ENCODE measurements at places on chromosomes 12 and 14.

DNA sequence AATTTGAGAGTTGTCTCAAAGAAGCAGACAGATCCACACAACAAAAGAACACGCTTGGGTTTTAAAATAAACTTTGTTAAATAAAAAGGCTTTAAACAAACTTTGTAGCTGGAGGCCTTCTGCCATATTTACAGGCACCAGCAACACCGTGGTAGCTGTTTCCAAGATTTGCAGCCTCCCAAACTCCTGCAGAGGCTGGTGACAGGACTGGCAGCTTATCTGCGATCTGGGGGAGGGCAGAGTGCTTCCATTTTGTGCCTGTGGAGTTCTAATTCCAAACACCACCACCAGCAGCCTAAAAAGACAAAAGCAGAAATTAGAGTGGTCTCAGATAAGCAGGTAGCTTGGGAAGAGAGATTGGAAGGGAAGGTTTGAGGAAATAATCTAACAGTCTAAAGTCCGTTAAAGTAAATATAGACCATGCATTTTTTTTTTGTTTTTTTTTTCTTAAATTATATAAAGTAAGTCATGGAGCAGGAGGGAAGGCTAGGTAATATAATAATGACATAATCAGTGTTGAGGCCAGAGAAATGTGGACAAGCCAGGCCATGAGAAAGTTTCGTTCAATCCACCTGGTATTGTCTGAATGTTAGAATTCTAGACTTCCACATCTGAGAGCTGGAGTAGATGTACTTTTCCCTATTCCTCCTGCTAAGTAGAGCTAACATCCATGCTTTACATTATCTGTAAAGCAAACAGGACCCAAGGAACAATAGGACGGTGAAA lies 69.6 kb upstream of the TMEM132D start:
- no peak for DNase-seq

- no peak for DNase-seq
Measured at GRCh38 chr14:20262642-20263128, 23.6 kb downstream of the OR11H4 start.

DNA sequence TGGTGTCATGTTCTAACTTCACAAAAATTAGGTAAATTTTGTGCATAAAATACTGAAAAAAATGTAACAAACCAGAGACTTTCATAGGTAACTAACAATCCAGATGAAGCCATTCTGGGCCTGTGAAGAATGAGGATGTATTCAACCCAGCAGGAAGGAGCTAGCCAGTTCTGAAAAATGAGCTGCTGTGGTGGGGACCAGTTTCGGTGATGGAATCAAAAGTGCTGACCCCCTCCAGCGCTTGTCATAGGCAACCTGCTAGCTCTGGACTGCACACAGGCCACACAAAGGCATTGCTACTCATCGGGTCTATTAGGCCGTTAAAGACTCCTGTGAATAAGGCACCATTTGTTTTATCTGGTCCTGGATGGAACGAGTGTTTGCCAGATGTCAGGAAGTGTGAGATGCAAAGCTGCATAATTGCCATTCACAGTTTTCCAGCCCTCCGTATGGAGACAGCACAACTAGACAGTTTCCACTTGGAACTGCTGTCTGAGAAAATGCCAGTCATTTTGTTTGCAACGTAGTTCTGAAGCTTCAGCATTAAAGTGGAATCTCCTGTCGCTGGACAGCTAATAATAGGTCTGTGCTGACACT lies 3.3 kb upstream of the RIMBP2 start:
- no peak for DNase-seq

GRCh38 chr14:71133296-71133695 lies 226.0 kb downstream of the PCNX1 start:
- DNase-seq = no peak

GRCh38 chr14:32620303-32620702 lies 291.2 kb downstream of the AKAP6 start:
- DNase-seq = no peak

DNA sequence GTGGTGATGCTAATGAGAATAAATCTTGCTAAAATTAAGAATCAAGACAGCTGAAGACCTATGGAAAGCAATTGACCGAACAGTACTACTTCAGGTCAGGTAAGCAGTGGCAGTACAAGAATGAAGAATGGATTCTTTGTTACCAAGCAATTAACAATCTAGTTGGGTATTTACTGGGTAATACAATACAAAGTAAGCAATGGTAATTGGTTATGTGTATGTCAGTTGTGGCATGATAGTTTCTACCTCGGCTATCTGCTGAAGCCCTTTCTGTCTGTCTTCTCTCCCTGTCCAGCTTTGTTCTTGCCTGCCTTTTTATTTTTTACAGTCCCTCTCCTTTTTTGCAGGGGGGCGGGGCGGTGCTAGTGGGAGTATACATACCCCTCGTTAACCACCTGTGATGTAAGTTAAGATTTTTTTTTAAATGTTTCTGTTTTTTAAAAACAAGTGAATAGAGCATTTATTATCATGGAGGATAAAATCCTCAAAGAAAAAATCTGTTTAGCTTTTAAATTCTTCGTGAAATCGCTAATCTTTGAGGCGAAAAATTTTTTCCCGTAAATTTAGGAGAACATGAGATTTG lies 75.9 kb downstream of the RCOR1 start:
- DNase-seq = no peak

DNA sequence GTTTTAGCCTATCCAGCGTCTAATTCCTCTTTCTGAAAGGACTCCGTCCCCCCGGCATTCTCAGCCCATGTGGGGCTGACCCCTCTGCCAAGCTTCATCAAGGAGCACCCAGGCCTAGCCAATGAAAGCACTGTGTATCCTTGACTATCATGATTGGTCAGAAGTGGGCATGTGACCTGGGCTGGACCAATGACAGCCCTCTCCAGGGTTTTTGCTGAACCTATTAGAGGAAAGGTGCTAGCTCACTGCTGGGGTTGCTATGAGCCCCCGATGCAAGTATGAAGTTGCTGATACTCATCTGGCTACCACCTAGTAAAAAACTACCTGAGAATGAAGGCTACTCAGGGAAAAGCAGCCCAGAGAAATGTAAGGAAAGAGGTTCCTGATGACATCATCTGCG lies 68.1 kb downstream of the LRRC74A start:
- no peak for DNase-seq

GRCh38 chr12:12442548-12443071 lies 85.7 kb downstream of the BORCS5 start:
- no peak for DNase-seq

GRCh38 chr12:11861155-11861863 lies 209.4 kb upstream of the BCL2L14 start:
- DNase-seq = no peak

- DNase-seq = no peak
Measured at GRCh38 chr12:88237954-88238353, 95.8 kb downstream of the TMTC3 start.

DNA sequence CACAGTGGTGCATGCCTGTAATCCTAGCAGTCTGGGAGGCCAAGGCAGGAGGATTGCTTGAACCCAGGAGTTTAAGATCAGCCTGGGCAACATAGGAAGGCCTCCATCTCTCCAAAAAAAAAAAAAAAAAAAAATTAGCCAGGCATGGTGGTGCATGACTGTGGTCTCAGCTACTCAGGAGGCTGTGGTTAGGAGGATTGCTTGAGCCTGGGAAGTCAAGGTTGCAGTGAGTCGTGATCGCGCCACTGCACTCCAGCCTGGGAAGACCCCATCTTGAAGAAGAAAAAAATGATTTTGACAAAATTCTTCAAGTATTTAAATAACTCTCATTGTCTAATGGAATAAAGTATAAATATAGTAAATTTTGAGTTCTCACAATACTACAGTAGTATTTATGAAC lies 219.2 kb upstream of the SSTR1 start:
- no peak for DNase-seq

DNA sequence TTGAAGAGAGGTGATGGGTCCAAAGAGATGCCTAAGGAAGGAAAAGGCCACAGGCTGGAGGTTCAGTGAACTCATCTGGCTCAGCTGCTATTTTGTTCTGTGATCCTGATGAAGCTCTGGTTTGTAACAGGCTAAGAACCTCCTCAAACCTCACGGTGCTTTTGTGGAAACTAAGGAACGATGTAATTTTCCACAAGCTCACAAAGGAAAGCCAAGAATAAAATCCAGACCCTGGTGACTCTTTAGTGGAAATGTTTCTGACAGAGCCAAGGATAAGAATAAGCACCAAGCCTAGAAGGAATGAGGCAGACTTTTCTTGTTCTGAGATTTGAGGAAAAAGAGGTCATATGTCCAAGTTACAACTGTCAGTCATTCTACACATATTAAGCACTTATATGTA lies 93.6 kb downstream of the SLC24A4 start:
- DNase-seq = no peak

DNA sequence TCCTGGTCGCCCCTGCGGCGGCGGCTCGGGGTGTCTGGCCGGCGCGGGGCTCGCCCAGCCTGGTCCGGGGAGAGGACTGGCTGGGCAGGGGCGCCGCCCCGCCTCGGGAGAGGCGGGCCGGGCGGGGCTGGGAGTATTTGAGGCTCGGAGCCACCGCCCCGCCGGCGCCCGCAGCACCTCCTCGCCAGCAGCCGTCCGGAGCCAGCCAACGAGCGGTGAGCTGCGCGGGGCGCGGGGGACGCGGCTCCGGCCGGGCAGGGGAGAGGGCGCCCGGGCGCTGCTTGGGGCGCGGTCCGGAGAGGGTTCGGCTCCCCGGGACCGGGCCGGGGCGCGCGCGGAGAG lies at the start of gene LGALS3:
LGALS3 (plus strand) TSS at position 167 of the 342 bp plus-strand sequence. CDS start 8,122 bp downstream, outside the sequence.
- no peak for DNase-seq

- DNase-seq = no peak
Measured at GRCh38 chr14:68312884-68313610, 479.8 kb downstream of the ZFP36L1 start.

- DNase-seq = no peak
Measured at GRCh38 chr12:102950107-102950949, 7.1 kb upstream of the ASCL1 start.

DNA sequence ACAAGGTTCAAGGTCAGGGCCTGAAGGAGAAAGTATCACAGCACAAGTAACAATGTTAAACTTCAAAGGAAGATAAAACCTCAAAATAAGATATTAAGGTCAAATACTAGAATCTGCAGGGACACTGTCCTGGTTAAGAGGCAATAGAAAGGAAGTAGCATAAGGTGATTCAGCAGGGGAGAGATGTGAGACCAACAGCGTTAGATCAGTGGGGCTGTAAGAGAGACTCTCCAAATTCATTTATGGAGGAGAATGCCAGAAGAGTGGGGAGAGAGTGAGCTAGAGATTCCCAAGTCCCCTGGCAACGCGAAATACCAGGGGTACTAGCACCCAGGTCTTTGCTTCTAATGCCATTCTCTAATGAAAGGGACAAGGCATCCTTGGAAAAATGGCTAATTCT lies 610.9 kb downstream of the DIO2 start:
- DNase-seq = no peak

- DNase-seq = no peak
Measured at GRCh38 chr12:108461058-108461660, 53.9 kb upstream of the FICD start.

GRCh38 chr14:59325906-59326305 lies 137.4 kb downstream of the DAAM1 start:
- no peak for DNase-seq

DNA sequence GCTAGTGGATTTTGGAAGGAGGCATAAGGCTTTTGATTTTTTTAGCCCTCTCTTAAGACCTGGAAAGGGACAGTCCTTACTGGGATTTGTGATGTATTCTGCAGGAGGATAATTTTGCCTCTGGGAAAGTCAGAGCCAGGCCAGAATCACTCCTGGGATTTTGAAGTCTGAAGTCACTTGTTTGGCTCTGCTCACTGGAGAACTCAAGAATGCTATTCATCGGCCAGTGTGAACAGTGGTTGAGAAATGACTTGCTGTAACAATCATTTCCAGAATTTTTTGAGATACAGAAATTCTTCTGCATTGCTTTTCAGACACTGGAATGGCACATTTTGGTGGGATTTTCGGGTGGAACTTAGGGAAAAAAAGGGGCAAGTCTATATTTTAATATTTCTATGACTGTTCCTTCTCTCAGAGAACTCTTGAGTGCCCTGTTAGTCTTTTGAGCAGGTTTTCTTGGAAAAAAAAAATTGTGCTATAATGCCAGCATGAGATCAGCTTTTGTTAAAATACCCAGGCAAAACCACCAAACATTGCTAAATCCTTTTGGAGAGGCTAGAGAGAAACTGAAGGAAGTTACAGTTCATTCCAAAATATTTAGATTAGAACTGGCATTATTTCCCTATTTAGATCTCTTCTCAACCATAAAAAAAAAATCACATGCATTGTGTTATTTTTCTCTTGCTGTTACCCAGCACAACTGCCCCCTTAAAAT lies 26.1 kb upstream of the BHLHE41 start:
- no peak for DNase-seq

- DNase-seq = no peak
Measured at GRCh38 chr14:37195327-37195726, 2.4 kb upstream of the MIPOL1 start.

- DNase-seq = no peak
Measured at GRCh38 chr12:49505672-49506071, 33.2 kb upstream of the KCNH3 start.

GRCh38 chr14:90660865-90661570 lies 155.2 kb downstream of the TTC7B start:
- no peak for DNase-seq

GRCh38 chr12:114694436-114695304 lies 10.7 kb upstream of the TBX3 start:
- no peak for DNase-seq

GRCh38 chr12:19209661-19210060 lies 80.1 kb downstream of the PLEKHA5 start:
- no peak for DNase-seq

GRCh38 chr14:68112442-68112841 lies 292.9 kb downstream of the RAD51B start:
- DNase-seq = no peak

- DNase-seq = no peak
Measured at GRCh38 chr12:58268069-58268468, 326.7 kb downstream of the ATP23 start.

GRCh38 chr12:119363037-119363436 lies 28.5 kb downstream of the CCDC60 start:
- DNase-seq = no peak
